M059J (cell line): ENCODE measurements at places on chromosomes 3 and 15.
A peak's percentile ranks its signal among the peaks of the same experiment; 100 is the strongest.

DNA sequence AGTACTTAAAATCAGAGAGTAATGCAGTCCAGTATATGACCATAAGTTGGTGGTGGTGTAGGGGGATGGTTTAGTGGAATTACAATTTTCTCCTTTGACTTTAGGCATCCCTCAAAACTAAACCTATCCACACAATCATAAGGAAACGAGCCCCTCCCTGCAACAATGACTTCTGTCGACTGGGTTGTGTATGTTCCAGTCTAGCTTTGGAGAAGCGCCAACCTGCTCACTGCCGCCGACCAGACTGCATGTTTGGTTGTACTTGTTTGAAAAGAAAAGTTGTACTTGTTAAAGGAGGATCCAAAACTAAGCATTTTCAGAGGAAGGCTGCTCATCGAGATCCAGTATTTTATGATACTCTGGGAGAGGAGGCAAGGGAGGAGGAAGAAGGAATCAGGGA, 52.8 kb downstream of the MGA start:
- no peak for DNase-seq

GRCh38 chr15:80988148-80988796, 1.3 kb downstream of the MESD start:
- DNase-seq: no peak

- DNase-seq: peak; percentile 75
These were observed 242.8 kb downstream of the DTWD1 start for GRCh38 chr15:49863431-49864224.

- DNase-seq: peak; percentile 70
These were observed 14.8 kb downstream of the MYL3 start for GRCh38 chr3:46848271-46849044.

DNA sequence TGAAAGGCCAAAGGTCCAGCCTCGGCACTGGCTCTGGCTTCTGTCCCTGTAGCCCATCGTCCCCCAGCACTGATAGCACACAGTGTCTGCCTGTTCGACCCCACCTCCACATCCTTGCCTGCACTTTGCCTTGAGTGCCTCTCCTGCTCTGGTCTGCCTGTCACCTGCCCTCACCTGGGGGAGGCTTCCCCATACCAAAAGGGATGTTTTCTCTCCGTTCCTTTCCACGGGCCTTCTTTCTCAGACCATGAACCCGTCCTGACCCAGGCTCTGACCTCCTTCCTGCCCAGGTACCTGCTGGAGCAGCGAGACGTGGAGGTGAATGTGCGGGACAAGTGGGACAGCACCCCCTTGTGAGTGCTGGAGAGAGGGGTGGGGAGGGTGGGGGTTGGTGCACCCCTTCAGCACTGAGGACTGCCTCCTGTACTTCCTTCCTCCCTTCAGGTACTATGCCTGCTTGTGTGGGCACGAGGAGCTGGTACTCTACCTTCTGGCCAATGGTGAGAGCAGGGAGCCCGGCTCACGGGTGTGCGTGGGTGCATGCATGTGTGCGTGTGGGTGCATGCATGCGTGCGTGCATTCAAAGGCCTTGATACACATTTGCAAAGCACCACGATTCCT, 1.5 kb downstream of the ABTB1 start:
- no peak for DNase-seq

DNA sequence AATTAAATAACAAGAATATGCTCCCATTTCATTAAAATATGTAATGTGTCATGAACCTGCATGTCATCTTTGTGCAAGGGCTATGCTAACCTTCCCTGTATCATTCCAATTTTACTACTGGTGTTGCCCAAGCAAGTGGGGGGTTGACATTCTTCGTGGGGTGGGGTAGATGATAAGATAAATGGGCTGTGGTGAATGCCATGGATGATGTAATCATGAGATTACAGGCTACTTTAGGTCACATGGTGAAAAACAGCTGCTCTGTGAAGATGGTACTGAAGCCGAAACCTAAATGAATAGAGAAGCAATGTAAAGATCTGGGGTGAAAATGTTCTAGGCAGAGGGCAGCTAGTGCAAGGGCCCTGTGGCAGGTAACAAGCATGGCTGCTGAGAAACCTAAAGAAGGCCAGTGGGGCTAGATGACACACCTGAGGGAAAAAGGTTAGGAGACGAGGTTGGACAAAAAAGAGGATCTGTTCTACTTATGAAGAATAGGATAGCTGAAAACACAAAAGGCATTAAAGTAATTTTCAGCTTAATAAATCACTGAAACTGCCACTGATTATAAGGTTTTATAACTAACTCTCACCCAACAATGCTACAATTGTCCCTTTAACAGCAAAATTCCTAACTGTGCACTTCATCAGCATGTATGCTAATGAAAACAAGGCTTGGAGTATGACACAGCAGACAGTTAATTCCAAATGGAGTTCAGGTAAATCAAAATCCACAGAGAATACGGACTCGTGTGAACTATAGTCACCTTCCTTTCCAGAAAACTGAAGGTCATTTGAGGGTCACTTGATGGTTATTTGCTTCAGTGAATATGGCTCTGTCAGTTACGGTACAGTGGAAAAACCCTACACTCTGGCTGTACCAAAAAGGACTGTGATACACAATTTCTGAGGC, 35.0 kb downstream of the MTMR10 start:
- DNase-seq: peak; percentile 39

GRCh38 chr15:31179693-31180092, 78.2 kb upstream of the TRPM1 start:
- no peak for DNase-seq

GRCh38 chr3:172859041-172859440, 108.5 kb downstream of the ECT2 start:
- DNase-seq: peak; percentile 45

- no peak for DNase-seq
These were observed 127.6 kb upstream of the UBE2E2 start for GRCh38 chr3:23075496-23075895.

GRCh38 chr3:15685927-15686326, 84.4 kb downstream of the BTD start:
- no peak for DNase-seq

DNA sequence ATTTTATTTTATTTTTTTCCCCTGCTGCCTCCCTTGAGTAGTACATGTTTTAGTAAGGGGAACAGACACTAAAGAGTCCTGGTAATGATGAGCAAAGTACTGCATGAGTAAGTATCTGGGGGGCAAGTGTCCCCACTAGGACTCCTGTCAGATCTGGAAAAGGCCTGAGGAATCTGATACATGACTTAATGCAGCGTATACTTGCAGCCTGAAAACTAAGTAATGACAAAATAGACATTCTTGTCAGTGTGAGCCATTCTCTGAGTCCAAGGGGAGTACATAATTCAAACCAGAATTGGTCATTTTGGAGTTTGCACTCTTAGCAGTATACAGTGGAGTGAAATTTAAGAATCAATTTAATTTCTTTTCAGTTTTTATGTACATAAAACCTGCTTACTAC, 27.5 kb downstream of the NXPE3 start:
- DNase-seq: no peak

- no peak for DNase-seq
These were observed 1.1 kb downstream of the ATP13A4 start for GRCh38 chr3:193553586-193553985.

DNA sequence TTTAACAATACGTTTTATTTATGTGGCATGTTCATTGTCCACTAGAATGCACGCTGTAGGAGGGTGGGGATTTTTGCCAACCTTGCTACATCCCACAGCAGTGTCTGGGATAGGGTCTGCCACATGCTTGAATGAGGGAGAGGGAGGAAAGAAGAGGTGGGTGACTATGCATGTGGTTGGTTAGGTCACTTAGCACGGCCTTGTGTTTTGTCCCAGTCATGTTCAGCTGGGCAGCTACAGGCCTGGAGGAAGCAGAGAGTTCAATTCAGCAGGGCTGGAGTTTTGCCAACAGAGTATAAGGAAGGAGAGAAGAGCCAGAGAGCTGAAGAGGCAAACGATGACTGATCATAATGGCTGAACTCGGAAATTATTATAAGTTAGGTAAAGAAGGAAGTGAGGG, 268.4 kb upstream of the NSMCE3 start:
- DNase-seq: peak; percentile 36

- DNase-seq: no peak
These were observed 166.9 kb upstream of the ROBO2 start for GRCh38 chr3:76872999-76873398.

DNA sequence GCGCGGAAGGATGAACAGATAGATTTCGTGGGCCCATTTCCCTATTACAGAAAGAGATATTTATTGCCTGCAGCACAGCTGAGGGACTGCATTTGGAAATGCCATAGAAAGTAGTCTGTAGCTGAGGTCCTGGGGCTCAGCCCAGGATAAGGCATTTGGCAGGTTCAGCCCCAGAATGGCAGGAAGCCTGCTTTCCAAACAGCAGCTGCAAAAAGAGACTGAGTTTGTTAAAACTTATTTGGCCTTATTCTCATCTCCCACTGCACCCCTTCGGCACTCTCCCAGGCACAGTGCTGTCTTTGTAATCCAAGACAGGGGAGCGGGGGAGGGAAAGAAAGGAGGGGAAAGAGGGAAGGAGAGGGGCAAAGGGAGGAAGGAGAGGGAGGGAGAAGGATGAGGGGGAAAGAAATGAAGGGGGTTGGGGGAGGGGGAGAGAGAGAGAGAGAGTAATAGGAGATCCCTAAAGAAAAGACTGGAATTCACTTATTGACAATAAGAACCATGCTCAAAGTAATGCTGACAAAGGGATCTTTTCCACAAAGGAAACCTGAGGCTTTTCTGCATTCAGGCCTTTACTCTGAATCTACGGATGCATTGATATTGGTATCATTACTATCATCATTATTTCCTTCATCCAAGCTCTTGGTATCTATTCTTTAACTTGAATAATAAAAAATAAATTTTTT, 94.0 kb upstream of the LRRN1 start:
- DNase-seq: no peak

- peak; percentile 59 for DNase-seq
These were observed 10.1 kb downstream of the SCN10A start for GRCh38 chr3:38805765-38806386.

- DNase-seq: no peak
These were observed 8.8 kb downstream of the LRIG1 start for GRCh38 chr3:66492071-66492470.

GRCh38 chr3:40310705-40311104, 1.2 kb downstream of the EIF1B start:
- DNase-seq: no peak

GRCh38 chr3:18188491-18188890, 236.6 kb downstream of the SATB1 start:
- DNase-seq: no peak

- no peak for DNase-seq
These were observed 114.8 kb downstream of the DLG1 start for GRCh38 chr3:197183582-197183981.

DNA sequence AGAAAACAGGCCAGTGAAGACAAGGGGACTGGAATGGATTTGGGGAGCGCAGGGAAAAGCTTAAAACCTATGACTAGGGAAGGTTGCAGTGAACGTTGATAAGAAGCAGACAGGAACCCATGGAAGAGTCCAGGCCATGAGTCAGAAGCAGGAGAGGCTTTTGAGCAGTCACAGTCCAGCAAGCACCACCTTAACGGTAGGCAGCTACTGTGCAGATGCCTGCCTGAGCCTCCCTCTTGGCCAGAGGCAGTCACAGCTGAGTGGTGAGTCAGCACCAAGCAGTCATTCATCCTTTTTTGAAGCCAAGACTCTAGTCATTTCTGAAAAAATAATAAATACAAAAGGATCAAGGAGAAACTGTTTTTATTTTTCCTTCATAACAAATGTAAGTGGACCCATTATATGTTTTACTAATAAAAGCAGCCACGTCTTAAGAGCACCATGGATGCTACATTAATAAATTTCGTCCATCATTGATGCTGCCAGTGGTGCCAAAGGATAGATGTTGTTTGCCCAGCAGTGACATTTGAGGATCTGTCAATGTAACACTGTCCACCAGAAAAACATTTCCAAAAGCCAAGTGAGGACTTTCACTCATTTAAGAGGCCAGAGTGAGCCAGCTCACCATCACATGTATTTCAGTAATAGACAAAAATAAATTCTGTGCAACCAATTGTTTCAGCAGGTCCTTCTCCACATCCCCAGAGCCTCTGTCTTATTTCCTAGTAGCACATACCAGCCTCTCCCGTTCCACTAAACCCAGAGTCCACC, 42.1 kb upstream of the ACTC1 start:
- peak; percentile 90 for DNase-seq

DNA sequence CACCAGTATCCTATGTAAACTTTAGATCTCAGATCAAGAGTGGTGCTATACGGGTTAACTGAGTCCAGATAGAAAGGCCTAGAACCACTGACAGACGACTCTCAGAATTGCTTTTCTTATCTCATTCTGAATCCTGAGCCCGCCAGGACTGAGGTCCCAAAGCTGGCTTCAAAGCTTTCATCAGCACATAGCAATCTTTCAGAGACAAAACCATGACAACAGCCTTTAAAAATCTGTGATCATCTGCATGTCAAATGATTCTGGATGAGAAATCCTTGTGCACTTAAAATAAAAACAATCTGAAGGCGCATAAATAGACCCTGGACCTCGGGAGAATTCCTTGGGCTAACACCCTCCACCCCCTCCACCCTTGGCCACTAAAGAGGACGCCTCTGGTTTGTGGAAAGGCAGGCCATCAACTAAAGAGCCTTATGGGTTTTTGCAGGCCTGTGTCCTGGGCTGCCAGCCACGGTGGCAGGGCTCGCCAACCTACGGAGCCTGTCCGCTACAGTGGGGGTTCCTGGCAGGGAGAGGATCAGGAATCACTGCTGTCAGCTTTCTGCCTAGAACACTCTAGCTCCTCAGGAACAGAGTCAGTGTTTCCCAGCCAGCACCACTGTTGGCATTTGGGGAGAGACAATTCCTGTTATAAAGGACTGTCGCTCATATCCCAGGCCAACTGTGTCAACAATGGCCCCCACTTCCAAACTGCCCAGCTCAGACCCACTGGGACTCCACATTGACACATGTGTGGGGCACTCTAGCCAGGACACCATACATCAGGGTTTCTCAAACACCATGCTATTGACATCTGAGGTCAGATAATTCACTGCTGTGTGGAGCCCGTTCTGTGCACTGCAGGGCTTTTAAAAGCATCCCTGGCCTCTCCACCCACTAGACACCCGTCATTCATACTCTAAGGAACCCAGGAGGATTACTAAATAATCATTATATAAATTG, 20.2 kb downstream of the TLE3 start:
- DNase-seq: no peak

- no peak for DNase-seq
These were observed 31.8 kb upstream of the CRTC3 start for GRCh38 chr15:90497912-90498311.

DNA sequence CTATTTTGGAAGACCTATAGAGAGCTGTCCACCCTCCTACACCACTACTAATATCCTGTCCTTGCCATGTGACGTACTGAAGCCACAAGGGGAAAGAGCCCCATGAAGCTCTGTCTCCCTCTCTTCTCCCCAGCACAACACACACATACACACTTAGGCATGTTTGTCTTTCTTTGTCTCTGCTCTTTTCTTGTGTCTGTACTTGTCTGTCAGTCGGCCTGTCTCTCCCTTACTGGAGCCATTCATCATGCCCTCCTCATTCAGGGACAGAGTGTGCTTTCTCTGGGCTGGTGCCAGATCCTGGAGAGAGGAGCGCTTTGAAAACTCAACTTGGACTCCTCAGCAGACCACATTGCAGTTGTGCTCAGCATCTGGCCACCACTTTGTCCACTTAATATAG, 47.6 kb downstream of the PSMD6 start:
- peak; percentile 48 for DNase-seq

GRCh38 chr3:68535782-68536181, 396.6 kb downstream of the TAFA4 start:
- DNase-seq: no peak
